Smooth muscle cell of the brain vasculature (primary cell): ENCODE measurements at places on chromosomes 16 and 17.

DNA sequence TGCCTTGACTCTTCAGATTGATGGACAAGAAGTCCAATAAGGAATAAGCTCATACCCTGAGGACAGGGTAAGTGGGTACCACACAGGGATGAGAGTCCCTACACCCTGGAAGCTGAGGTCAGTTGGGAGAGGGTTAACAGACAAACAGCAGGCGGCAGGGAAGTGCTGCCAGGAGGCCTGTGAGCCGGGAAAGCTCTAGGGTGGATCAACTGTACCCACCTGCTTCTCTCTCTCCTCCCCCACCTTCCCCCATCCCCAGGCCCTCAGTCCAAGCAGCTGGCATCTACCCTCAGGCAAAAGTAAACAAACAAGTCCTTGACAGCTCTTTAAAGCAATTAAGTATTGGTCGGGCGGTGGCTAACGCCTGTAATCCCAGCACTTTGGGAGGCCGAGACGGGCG lies 20.7 kb upstream of the MYLK3 start:
- DNase-seq, result no peak

DNA sequence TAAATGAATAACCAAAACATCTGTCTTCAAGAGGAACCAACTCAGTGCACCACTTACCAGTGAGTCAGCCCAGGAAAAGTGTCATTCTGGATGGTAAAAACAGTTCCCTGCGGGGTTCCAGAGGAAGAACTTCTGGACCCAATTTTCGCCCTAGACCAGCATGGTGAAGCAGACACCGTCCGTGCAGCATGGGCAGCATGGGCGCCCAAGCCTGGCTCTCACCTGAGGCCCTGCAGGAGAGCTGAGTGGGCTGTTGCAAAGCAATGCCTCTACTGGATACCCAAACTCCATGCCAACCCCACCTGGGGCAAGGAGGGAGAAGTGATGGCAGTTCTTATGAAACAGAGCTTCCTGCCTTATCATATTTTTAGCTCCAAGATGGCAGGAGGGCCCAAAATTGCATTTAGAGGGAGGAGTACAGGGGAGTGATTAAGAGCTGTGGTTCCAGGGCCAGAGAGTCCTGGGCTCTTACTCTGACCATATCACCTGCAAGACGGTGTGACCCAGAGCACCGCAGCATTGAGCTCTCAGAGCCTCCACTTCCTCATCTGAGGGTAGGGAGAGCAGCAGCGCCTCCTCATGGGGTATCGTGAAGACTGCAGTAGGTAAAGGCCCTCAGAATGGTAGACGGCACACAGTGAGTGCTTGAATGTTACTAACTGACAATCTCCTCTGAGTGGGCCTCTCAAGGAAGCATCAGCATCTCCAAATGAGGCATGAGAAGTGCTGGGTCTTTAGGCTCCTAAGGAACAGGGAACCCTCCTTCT lies 16.6 kb upstream of the INPP5K start:
- no peak for DNase-seq

GRCh38 chr17:65074778-65075250 lies 18.3 kb upstream of the GNA13 start:
- no peak for DNase-seq

DNA sequence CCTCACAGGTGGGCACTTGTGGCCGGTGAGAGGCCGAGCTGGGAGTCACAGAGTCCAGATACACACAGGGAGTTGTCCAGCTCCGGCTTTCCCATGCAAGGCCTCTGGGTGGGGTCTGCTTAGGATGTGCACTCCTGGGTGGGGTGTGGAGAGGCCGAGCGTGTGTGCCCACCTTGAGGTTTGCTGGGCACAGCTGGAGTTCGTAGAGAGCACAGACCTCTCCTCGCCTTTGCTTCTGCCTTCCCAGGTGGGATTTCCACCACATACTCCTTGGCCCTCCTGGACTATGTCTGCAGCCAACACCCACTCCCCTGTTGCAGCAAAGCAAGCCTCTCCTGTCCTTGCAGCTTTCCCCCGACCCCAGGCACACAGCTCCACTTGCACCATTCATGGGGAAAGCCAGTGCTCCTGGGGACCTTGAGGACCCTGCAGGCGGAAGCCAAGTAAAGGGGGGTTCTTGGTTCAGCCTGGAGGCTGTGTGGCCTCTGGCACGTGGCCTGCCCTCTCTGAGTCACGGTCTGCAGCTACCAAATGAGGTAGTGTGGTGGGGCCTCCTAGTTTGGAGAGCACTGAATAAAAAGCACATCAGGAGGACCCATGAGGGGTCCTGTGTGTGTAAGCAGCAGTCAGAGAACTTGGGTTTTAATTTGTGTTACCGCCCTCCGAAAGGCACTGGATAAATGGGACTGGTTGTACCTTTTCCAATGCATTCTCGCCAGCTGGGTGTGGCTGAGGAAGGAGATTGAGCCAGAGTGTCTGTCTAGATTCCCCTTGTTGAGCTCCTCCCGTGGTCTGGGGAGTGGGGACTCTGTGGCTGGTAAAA lies 31.5 kb downstream of the MPRIP start:
- DNase-seq, result no peak
